ENCODE measurements at places on chromosomes 1 and 21. TPM values are rescaled to one million over a fixed set of nuclear protein-coding genes. Genes with fewer than 3 reads are reported as not detected.

GSTM5 gene
- not detected for total RNA-seq

GNAT2 gene
- total RNA-seq: 0.16 TPM

NPHS2 gene
- not detected for total RNA-seq

CLCA2 gene
- total RNA-seq: not detected

FCGR2B gene
- total RNA-seq: not detected

PALMD gene
- total RNA-seq: 0.13 TPM
